ENCODE measurements at places on chromosomes 7 and 10.

GRCh38 chr10:124011464-124011863 lies 81.9 kb downstream of the CHST15 start:
- no peak for DNase-seq

DNA sequence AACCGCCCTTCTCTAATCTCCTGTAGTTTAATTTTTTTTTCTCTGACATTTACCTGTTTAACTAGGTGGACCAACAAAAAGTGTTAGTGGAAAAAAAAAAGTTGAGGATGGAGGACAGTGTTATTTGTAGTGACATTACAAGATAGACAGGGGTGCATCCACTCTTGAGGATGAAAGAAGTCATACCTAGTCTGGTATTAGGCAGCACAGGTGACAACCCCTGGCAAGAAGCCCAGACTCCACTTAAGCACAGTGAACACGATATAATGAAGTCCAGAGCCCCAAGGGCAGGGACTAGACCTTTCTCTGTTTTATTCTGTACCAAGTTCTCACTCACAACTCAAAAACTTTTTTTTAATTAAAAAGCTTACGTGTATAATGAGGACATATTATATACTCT lies 268.4 kb downstream of the GPR37 start:
- no peak for DNase-seq

- DNase-seq: no peak
Observed at GRCh38 chr10:62284221-62284620, 15.6 kb upstream of the RTKN2 start.

GRCh38 chr10:126803394-126803793 lies 101.8 kb upstream of the DOCK1 start:
- DNase-seq: no peak

- no peak for DNase-seq
Observed at GRCh38 chr7:112421666-112422486, 28.4 kb upstream of the IFRD1 start.

DNA sequence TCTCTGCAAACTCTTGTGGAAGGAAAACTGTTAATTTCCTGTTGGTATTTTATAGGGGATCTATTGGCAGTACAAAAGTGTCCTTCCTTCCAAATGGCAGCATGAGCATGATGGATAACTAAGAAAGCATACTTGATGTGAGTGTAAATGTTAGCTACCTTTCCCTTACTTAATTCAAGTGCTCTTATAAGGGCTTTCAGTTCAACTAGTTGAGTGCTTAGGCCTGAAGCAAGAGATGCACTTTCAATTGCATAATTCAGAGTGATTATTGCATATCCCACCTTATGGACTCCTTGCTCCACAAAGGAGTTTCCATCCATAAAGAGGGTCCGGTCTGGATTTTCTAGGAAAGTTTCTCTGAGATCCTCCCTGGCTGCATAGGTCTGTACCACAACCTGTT lies 56.3 kb upstream of the CYP2C8 start:
- no peak for DNase-seq

DNA sequence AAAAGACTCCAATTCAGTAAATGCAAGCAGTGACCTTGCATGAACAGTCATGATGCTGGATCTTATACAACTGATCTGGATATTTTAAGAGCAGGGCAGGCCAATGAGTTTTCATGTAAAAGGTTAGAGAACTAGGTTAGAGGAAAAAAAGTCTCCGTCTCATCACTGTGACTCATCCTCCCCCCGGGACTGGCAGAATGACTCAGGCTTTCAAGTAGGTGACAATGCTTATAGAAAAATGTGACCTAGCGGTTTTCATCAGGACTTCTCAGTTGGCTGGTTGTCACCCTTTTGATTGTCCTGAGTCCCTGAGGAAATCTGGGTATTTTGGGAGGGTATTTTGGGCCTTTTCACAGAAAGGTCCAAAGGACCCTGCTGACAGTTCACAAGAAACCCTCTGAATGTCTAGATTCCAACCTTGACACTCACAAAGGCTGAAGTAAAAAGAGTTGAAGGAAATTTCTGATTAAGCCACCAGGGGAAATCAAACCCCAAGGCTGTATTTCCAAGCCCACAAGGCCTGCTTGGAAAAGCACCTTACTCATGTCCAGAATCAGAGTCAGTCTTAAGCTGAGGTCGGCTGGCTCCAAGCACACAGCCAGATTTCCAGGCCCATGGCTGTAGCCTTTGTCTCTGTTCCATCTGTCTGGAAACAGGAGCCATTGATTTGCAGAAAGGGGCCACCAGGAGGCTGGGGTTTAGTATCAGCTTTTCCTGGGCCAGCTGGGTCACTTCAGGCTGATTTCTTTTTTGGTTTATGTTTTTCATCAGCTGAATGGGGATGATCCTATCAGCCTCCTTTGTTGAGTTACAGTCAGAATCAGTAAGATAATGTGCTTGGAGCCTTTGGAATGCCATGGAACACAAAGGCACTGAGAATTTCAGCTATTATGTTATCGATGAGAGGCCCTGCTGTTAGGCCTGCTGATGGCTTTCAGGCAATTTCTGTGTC lies 226.4 kb upstream of the HABP2 start:
- DNase-seq: peak; percentile 95

DNA sequence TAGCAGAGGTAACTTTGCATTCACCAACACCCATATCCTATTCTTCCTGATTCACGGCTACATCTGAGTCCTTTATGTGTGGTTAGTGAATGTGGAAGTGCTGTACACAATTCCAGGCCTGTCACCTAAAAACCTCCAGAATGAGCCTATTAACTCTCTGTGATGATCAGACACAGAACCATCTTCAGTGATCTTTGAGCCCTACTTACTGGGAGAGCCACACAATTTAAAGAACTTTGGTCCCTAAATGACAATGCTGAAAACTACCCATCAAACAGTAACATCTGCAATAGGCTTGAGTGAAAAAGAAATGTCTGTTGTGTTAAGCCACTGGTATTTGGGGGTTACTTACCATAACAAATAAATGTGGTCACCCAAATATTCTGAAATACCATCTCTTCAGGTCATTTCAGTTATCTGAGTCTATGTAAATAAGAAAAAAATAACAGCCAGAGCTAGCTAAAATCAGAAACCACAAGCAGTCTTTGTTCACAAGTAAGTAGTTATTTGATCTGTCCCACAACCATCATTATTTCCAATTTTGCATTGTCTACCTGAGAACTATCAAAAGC lies 145.7 kb downstream of the HGF start:
- DNase-seq: no peak

DNA sequence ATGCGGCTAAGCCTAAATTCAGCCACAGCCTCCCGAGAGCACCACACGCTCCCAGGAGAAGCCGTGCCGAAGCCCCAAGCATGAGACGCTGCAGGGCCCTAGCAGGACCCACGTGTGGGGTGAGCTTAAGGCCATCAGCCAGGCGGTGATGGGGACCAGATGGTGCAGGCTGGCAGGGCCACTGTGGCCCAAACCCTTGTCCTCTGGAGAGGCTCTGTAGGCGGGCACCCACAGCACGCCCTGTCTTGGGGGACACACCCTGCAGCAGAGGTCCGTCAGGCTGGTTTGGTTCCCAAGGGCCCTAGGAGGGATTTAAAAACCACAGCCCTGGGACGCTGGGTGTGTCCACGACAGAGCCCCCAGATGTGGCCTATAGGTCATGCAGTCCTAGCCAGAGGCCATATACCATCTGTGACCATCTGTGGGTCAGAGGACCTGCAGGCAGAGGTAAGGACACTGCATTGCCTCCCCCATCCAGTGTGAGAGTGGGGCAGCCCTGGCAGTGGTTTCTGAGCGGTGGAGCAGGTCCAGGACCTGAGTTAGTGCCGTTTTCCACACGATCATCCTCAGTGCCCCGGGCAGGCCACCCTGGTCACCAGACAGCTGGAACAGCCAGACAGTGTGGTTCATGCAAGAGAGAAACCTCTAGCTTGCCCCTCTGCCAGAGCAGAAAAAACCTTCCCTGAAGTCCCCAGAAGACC lies 39.6 kb upstream of the INPP5A start:
- DNase-seq: no peak

DNA sequence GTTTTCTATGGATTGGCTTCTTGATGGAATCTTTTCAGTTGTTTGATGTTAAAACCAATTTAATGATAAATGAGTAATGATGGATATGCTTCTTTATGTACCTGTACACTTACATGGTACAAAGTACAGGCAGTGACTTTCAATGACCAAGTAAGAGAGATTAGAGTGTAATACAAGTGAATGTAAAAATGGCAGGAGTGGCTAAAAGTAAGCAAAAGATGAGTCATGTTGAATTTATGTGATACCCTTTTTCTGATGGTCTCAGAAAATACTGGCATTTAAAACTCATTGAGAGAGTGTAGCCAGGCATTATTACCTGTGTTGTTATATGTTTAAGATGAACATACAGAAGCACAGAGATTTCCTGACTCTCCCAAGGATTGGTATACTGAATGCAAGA lies 97.1 kb downstream of the GPR85 start:
- no peak for DNase-seq

GRCh38 chr10:70247360-70247759 lies 14.1 kb upstream of the PPA1 start:
- DNase-seq: no peak

DNA sequence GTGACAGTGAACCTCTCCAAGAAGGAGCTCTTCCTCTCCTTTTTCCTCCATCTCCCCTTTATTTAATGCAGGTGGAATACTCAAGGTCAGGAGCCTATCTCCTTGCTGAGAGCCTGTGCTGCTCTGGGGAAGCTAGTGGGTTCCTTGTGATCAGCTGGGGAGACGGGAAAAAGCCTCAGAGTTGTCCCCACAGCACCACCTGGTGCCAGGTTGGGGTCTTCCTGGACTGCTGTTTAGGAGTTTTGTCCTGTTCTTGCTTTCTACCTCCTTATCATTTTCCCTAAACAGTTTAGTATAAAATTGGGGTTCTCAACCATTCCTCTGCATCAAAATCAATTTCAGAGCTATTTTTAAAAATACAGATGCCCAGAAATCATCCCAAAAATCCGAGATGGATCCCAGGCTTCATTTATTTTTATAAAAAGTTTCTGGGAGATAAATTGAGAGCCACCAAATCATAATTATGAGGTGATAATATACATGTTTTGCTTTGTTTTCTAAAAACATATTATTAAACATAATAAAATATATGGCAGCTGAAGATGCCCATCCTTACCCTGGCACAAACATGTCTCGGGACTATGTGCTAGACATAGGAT lies 44.3 kb downstream of the MACC1 start:
- peak; percentile 59 for DNase-seq

DNA sequence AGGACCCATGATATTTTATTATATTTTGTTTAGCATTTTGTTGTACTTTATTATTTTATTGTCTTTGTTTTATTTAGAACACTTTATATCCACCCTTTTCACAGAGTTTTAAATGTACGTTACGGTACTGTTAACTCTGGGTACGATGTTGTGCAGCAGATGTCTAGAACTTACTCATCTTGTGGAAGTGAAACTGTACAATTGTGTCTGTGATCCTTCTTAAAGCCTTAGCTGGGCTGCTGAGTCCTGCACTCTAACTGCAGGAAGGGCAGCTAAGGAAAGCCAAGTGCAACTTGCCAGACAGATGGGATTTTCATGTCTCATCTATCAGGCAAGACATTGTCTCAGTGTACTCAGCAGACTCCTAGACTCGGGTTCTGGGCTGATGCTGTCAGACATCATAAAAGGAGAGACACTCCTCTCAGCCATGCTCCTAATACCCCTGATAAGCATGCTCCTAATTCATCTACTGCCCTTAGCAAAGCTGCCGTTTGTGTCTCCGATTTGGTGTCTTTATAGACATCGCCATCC lies 14.6 kb upstream of the INSYN2A start:
- no peak for DNase-seq

DNA sequence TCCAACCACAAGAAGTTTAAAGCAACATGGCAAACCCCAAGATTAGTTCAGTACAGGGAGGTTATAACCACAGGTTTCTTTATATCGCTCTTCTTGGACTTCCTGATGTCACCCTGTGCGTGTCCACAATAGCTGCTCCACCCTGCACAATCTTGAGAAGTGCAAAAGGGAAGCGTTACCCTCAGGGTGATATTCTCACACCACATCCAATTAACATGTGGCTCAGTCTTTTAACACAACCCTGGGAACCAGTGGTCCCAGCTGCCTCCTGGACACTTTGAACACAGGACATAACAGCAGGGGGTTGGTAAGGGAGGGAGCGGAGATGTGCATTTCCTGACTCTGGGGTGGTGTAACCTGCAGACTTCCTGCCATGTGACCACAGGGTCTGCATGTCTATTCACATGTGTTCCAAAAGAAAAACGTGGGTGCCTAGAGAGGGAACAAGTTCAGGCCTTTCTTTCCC lies 64.6 kb downstream of the GSAP start:
- DNase-seq: no peak

GRCh38 chr7:2937701-2938513 lies 93.8 kb upstream of the GNA12 start:
- DNase-seq: no peak

DNA sequence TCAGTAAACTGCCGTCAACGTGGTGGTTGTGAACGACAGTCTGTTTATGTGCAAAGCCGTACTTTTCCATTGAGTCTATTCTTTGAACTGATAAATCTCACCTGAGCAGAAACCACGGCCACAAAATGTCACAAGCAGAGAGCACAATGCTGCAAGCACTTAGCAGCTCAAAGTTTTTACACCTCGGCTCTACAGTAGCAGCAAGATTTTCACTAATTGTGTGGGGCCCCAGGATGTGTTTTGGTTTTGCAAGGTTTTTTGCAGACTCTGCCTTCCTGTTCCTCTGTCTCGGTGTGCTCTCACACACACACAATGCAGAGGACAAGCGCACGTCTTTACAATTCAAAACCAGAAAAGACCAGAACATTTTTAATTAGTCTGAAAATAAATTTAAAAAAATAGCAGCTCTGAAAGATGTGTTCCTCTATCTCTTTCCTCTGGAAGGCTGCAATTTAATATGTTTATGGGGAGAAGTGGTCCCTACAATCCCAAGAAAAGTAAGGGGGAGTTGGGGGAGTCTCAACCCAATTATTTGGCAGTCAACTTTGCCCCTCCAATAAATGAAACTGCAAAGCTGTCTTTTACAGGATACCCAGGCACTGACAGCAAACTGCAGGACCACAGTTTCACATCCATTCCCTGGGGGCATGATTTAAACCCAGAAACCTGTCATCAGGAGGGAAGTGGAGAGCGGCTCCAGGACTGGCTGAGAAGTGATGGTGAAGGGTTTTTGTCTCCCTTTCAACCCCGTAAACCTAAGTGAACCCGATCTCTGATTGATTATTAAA lies 73.8 kb upstream of the SFMBT2 start:
- DNase-seq: no peak

- peak; percentile 68 for DNase-seq
Observed at GRCh38 chr10:106043863-106044262, 1120.6 kb downstream of the SORCS1 start.

DNA sequence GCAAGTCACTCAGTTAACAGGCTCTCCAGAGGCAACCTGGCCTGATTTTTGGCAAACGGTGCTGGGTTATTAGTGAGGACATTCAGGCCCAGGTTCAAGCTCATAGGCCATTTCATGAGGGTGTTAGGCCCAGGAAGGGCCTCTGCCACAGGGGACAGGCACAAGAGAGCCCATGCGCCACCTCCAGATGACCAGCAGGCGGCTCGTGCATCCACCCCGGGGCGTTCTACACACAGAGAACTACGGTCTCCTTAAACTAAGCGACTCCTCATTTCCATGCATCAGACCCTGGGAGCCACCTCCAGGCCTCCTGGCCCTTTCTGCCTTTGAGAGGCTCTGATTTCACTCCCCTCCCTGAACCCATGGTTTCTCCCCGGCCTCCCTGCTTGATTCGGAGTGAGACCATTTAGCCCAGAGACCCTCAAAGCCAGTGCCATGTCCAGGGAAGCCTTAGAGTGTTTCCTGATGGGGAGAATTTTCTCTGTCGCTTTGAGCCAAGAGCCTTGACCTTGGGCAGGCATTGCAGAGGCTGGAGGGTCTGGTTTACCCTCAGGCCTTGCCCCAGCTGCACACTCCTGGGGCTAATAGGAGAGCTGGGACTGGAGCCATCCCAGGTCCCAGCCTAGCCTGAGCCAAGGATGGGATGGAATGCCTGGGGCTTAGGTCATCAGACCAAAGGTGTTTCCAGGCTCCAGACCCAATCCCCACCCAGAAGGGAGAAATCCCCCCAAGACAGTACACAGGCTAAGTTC lies 188.0 kb downstream of the GRID1 start:
- DNase-seq: no peak
